Stimulated activated CD4-positive, alpha-beta T cell treated with anti-CD3 and anti-CD28 coated beads, TNF-alpha, amount 100 ng/mL, for 1 hour (primary cell): ENCODE measurements at places on chromosomes 12 and 14.

- no peak for DNase-seq
These were observed 47.8 kb downstream of the MDM2 start for GRCh38 chr12:68855771-68856170.

- DNase-seq: no peak
These were observed 367.4 kb downstream of the BTG1 start for GRCh38 chr12:91778091-91778832.

DNA sequence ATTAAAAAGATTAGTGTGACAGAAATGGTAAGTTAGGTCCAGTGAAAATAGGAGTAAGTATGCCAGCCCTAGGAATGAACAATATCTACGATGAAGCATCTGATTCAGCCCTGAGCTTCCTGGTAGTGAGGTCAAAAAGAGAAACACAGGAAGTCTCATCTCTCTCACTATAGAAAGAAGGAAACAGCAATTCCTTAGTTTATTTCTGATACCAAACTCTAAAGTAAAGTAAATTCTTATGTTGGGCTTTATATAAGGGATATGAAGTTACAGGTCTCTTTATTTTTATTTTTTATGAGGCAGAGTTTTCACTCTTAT, 76.7 kb upstream of the RFLNA start:
- no peak for DNase-seq

GRCh38 chr12:106227641-106228319, 20.0 kb downstream of the CKAP4 start:
- peak; percentile 33 for DNase-seq

DNA sequence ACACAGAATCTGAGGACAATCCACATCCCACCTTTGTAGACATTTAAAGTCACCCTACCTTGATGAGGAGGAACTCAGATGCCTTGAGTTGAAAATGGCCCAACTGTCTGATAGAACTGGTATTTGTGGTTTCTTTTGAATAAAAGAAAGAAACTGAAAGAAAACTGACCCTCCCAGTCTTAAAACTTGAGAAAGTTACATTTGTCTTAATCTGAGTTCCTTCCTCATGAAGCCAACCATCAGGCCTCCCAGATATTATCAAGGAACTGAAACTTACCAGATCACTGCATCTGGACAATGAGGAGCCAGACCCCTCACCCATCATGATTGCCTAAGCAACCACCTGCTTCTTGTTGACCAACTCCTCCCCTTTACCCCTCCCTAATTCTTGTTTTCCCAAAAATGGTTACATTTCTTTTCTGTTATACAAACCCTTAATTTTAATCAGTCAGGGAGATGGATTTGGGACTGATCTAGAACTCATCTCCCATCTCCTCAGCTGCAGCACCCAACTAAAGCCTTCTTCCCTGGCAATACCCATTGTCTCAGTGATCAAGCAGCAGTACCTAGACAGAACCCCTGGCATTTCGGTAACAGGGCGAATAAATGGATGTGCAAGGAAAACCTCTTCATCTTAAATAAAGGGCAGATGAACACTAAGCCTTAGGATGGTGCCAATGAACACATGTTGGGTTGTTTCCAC, 72.0 kb upstream of the RESF1 start:
- DNase-seq: no peak

DNA sequence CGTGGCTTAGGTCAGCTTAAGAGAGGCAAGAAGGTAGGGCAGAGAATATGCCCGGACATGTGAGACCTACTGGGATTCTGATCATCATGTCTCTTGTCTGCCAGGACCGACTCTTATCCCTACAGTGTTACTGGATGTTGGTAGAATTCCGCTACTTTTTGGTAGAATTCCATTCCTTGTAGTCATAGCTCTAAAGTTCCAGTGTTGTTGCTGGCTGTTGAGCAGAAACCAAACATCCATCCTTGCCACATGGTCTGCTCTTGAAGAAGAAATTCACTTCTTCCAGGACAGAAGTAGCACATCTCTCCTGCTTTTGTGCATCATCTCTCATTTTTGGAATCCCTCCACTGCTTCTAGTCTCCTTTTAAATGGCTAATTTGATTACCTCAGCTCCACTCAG, 453.7 kb downstream of the RPL10L start:
- DNase-seq: no peak
